Coronary artery (tissue), 2 donors: ENCODE measurements at places on chromosomes 7 and 10.

GRCh38 chr7:158601090-158601489 lies 13.5 kb upstream of the PTPRN2 start:
- no peak for DNase-seq

DNA sequence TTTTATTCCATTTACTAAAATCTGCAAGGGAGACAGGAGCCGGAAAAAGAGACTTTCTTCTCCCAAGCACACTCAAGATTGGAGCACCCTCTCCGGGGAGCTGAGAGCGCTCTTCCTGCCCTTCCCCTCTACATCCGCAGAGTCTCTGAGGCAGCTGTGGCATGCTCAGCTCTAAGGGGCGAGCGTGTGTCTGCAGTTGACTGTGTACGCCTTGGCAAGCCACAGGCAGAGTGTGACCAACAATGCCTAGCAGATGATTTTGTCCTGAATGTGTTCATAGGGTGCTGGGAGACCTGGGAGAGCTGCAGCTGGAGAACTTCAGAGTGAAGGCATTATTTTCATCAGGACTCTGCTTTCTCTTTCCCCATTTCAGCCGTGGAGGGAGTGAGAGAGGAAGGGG lies 20.7 kb downstream of the MTURN start:
- DNase-seq: no peak

DNA sequence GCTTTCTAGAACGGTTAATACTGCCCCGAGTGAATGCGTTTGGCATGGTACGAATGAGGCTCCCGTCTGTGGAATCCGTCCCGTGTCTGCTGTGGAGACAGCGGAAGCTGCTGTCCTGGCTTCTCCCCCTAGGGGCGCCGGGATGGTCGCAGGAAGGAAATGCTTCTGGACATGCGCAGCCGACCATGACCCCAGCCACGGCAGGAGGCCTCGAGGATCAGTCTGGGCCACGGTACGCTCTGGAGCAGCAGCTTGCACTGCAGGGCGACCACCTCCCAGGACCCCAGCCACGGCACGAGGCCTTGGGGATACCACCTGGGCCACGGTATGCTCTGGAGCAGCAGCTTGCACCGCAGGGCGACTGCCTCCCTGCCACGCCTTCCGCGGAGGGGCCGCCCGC lies 107.9 kb downstream of the CYTH3 start:
- no peak for DNase-seq

GRCh38 chr7:80929619-80930018 lies 10.8 kb upstream of the SEMA3C start:
- no peak for DNase-seq

- DNase-seq: no peak
Measured at GRCh38 chr10:22609719-22610465, 104.5 kb downstream of the PIP4K2A start.

GRCh38 chr7:137658190-137658900 lies 188.4 kb downstream of the DGKI start:
- no peak for DNase-seq

DNA sequence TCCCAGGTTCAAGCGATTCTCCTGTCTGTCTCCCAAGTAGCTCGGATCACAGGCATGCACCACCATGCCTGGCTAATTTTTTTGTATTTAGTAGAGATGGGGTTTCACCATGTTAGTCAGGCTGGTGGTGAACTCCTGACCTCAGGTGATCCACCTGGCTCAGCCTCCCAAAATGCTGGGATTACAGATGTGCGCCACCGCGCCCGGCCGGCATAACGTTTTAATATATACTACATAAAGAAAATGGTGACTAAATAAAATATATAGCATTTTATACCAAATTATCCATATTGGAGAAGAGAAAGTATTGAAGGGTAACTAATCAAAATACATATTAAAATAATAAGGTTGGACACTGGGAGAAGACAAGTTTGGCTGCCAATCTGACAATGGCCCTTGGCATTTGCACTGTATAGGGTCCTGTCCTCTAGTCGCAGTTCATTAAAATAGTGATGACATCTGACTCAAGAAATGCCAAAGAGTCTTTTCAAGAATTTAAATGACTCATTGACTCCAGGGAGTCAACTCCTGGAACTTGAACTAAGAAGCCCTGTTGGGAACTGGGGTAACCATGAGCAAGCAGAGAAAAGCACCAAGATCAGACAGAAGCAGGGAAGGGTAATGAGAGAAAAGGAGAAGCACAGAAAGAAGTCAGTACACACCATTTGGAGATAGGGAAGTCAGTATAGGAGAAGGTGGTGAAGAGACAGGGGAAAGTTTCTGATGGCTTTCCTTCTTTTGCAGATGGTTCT lies 91.1 kb downstream of the CH25H start:
- no peak for DNase-seq

- DNase-seq: no peak
Measured at GRCh38 chr7:66095010-66095409, 19.4 kb downstream of the ASL start.

- no peak for DNase-seq
Measured at GRCh38 chr10:80158126-80158525, 25.6 kb downstream of the PLAC9 start.

DNA sequence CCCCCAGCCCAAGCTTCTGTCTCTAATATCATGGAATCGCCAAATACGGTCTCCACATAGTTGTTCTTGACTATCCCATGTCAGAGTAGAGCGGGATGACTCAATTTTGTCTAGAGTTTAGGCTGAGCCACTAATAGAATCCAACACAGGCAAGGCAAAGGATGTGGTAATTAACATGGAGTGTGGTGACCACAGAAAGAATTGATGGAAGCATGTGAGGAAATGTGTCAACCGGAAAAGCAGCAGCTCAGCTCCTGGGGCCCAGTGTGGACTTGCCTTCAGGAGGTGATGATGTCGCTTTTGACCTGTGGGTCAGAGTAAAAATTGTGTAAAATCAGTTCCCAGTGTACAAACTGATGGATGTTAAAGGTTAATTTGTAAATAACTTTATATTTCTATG lies 139.3 kb upstream of the KLF6 start:
- no peak for DNase-seq

GRCh38 chr7:44150966-44151941 lies 10.1 kb upstream of the MYL7 start:
- peak; percentile 65 for DNase-seq

GRCh38 chr7:87628780-87629569 lies 777 bp downstream of the RUNDC3B start:
- DNase-seq: no peak

DNA sequence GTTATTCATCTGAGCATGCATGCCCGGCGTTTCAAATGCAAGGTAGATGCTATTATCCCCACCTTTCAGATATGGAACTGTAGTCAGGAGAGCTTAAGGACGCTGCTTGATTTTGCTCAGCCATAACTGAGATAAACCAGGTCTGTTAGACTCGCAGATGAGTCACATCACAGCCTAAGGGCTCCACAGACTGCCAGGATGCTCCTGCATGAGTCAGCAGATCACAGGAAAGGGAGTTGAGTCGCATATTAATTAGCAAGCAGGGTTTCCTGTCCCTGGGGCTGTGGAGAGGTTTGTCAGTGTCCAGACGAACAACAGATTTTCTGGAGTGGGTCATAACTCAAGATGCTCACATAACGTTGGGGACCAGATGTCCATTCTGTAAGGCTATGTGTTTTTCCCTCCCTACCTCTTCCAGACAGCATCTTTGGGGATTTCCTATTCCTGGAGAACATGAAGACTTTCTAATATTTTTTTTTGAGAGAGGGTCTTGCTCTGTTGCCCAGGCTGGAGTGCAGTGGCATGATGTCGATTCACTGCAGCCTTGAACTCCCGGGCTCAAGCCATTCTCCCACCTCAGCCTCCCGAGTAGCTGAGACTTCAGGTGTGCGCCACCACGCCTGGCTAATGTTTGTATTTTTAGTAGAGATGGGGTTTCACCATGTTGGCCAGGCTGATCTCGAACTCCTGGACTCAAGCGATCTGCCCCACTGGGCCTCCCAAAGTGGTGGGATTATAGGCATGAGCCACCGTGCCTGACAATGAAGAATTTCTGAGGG lies 36.7 kb downstream of the PFKFB3 start:
- no peak for DNase-seq

GRCh38 chr10:37856881-37857286 lies 526 bp downstream of the ZNF248 start:
- peak; percentile 78 for DNase-seq

DNA sequence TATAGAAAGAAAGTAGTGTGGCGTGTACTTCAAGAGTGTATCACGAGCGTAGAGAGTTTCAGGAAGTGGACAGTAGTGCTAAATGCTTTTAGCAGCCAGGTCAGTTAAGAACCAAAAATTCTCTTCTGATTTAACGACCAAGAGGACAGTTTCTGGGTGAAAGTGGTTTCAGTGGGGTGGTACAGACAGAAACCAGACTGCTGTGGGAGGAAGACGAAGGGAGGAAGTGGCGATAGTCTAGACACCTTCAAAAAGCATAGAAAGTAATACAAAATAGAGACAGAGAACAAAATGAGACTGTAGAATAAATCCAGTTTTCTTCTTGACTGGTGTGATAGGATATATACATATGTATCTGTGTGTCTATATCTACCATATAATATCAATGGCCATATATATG lies 93.5 kb downstream of the MBL2 start:
- DNase-seq: no peak

- DNase-seq: no peak
Measured at GRCh38 chr10:125419146-125419545, 258.8 kb upstream of the CTBP2 start.

GRCh38 chr7:151206914-151207313 lies 3.4 kb downstream of the H2BK1 start:
- no peak for DNase-seq

GRCh38 chr10:120485946-120486345 lies 28.9 kb downstream of the PLPP4 start:
- DNase-seq: no peak

DNA sequence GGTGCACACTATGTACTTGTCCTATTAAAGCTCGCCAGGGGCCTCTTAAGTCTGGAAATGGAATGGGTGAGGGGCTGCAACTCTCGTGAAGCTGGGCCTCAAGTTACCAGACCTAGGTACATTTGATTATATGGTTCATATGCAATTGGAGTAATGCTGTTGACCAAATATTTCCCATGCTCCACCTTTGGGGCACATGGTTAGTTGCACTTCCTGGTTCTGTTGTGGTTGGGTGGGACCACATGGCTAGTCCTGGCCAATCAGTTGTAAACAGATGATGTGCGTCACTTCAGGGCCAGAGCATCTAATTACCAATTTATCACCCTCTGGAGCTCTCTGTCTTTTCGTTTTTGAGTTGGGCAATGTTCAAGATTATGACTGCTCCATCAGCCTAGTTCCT lies 39.5 kb upstream of the OPN4 start:
- DNase-seq: no peak

DNA sequence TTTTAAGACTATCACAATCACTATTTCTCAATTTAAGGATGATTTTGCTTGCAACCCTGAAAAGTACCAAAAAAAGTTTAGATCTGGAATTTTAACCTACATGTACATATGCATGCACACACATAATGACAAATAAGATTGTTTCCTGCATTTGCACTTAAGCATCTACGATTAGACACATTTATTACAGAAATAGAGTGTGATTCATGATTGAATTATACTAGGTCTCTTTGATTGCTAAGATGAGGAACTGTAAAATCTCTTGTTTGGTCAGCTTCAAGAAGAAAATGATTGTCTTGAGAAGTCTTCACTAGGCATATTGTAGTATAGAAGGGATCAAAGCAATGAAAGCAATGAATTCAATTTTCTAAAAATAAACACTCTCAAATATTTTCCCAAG lies 185.9 kb upstream of the AGR3 start:
- DNase-seq: no peak

- DNase-seq: no peak
Measured at GRCh38 chr7:127838816-127839415, 186.9 kb downstream of the SND1 start.

- no peak for DNase-seq
Measured at GRCh38 chr7:14424675-14425074, 435.2 kb upstream of the ETV1 start.

DNA sequence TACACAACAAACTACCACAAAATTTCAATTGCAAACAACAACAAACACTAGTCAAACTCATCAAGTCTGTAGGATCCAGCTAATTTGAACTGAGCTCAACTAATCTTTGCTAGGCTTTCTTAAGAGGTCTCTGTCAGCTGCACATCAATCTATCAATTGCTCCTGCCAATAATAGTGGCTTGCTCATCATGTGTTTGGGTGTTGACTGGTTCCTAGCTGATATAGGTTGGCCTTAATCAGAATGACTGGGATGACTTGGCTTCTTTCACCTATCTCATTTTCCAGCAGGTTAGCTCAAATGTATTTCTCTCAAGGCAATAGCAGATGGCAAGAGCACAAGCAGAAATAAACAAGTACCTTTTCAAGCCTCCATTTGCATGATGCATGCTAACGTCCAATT lies 370.3 kb upstream of the NFE2L3 start:
- no peak for DNase-seq

DNA sequence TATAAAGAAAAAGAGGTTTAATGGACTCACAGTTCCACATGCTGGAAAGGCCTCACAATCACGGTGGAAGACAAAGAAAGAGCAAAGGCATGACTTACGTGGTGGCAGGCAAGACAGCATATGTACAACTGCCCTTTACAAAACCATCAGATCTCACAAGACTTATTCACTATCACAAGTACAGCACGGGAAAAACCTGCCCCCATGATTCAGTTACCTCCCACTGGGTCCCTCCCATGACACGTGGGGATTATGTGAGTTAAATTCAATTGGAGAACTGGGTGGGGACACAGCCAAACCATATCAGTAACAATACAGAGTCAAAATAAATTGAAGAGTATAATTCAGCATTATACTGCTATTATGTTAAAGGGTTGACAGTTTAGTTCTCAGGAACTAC lies 37.8 kb downstream of the RNLS start:
- no peak for DNase-seq

DNA sequence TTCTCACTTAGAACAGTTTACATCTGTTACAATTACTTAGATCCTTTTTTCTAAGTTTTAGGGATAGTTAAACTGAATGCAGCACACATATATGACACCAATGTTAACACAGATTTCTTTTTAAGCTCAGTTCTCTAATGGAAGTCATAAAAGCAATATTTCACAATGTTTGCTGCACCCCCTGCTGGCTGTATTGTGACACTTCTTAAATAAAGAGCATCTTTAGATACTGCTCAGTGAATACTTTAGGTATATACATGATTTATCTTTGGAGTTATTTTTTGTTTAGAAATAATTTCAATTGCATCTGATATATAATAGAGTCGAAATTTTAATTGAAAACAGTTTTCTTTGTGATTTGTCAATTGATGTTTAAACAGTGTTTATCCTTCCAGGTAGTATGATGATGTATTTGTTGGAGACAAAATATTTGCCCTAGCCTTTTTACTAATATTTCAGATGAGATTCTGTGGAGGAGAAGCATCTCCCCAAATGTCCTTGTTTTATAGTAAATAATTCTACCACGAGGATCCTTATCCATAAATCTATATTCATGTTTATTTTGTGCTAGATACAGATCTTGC lies 174.4 kb downstream of the ST7 start:
- DNase-seq: no peak
